ENCODE measurements at places on chromosomes 12 and 14.

- DNase-seq: no peak
Observed at GRCh38 chr14:93059917-93060545, 55.7 kb downstream of the ITPK1 start.

- no peak for DNase-seq
Observed at GRCh38 chr12:19894803-19895202, 455.5 kb downstream of the AEBP2 start.

DNA sequence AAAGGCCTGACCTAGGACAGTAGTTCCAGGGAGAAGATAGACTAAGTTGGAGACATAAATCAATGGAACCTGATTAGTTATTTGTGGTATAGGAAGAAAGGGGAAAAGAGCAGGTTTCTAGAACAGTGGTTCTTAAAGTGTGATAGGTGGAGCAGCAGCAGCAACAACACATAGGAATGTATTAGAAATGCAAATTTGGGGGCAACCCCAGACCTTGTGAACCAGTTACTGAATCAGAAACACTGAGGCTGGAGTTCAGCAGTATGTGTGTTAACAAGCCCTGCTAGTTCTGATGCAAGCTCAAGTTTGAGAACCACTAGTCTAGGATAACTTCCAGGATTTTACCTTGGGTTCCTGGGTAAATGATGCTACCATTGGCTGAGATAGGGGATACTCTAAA lies 308.7 kb downstream of the EMP1 start:
- no peak for DNase-seq

DNA sequence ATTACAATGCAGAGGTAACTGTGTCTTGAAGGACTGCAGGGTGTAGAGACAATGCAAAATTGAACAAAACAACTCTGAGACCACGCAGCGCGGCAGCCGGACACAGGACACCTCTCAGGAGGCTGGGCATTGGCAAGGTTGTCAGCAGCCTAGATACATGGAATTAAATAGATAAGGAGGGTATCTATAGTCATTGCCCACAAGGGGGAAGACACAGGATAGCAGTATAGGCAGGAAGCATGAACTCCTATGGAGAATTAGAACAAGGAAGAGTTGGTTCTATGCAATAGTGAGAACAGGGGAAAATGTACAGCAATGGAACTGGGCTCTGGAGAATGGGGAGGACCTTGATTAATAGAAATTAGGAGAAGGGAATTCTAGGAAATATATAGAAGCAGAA lies 164.1 kb downstream of the C12orf42 start:
- no peak for DNase-seq

- no peak for DNase-seq
Observed at GRCh38 chr12:58443273-58443980, 476.9 kb downstream of the LRIG3 start.

GRCh38 chr12:12474931-12475795 lies 87.5 kb downstream of the DUSP16 start:
- no peak for DNase-seq

DNA sequence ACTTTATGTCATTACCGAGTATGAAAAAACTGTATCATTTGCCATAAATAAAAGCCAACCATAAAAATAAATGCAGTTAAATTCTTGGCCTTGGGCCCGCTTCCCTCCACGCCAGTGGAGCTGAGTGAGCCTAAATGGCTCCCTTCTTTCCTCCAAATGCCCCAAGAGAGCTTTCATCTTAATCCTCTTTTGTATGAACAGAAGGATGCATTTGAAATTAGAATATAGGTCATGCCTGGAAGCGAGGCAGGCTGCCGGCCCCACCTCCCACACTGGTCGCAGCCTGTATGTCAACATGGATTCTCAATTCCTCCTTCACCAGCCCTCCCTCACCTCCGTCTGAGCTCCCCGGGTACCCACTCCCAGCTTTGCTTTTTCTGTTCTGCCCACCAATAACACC lies 245.7 kb downstream of the SLC15A4 start:
- peak; percentile 75 for DNase-seq

- DNase-seq: no peak
Observed at GRCh38 chr12:66493819-66494218, 185.1 kb downstream of the GRIP1 start.
